ENCODE measurements at places on chromosomes 5 and 9.

DNA sequence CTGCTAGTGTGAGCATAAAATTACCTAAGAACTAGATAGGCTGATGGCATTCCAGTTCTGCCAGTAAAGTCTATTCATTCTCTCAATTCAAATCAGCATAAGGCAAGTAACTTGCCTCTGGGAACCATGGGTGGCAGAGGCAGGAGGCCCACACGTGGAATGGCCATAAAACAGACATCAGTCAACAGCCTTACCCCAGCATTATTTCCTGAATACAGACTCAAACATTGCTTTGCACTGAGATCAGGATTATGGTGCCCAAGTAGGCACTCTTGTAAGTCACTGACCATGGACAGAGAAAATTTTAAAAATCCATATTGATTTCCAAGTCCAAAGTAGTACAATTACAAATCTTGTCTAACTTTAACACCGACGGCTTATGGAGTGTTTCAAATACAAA, 157.7 kb downstream of the NR2F1-AS1 start:
- DNase-seq, result no peak

DNA sequence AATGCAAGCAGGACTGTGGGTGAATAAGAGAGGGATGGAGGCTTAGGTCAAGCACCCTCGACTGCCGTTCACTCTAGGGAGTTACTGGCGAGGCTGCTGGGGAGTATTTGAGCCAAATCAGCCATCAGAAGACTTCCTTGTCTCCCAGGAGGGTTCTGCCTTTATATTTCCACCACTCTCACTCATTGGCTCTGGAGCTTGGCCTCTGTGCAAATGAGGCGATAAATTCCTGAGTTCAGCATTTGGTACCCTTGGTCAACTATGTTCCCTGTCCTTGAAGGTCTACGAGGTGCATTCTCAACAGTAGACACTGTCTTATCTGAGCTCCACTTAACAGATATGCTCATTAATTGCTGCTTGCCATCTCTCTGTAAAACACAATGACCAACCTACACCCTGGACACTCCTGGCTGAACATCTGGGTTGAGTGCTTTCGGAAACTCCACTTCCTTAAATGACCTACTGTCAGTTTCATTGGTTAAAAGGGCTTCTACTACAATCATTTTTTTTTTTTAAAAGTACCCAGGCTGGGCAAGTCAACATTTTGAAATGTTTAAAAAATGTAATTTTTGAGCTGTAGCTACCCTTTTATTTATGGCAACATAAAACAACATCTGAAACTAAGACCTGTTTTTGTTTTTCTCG, 153.2 kb downstream of the NTRK2 start:
- no peak for DNase-seq

DNA sequence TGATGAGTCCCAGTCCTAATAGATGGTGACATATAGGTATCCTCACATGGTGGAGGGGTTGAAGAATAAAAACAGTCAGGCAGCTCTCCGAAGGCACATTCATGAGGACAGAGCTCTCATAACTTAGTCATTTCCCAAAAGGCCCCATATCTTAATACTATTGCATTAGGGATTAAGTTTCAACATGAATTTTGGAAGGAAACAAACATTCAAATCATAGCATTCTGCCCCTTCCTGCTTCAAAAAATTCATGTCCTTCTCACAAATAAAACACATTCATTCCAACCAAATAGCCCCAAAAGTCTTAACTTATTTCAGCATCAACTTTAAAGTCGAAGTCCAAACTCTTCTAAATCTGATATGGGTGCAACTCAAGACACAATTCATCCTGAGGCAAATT, 277.2 kb upstream of the NR4A3 start:
- DNase-seq, result no peak

DNA sequence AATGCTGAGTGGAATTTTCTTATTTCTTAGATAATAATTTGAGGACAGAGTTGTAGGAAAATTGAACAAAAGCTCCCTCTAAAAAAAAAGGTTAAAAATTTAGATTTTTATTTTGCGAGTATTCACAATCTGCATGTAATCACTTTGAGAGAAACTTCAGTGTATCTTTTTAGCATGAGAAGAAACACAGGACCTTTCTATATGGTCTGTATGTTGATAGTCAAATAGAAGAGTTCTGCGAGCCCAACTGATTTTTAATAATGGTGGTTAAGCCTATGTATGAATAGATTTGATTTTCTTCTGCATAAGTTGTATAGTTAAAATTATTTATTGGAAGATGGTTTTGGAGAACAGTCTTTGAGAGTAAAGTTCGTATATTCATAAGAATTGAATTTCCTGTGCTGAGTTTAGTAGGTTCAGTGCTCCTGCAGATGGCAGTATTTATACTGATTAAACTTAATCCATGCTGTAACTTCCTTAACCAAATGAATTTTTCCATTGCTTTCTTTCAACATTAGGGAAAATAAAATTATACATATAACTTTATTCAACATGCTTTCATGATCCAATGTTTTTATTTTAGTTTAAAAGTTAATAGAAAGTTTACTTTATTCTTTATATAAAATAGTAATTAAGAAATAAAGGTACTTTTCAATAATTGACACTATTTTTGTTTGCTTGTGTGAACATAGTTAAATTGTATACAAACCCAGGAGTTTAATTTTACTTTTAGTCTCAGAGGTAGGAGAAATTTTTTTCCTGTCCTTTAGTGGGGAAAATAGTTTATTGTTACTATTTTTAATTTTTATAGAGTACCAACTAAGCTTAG, 19.6 kb downstream of the TCERG1 start:
- DNase-seq, result no peak

- no peak for DNase-seq
Measured at GRCh38 chr5:61823065-61823464, 482.9 kb upstream of the KIF2A start.

- no peak for DNase-seq
Measured at GRCh38 chr5:125506124-125506523, 759.7 kb upstream of the ZNF608 start.

GRCh38 chr9:4837261-4838188, 44.8 kb downstream of the RCL1 start:
- DNase-seq, result no peak

DNA sequence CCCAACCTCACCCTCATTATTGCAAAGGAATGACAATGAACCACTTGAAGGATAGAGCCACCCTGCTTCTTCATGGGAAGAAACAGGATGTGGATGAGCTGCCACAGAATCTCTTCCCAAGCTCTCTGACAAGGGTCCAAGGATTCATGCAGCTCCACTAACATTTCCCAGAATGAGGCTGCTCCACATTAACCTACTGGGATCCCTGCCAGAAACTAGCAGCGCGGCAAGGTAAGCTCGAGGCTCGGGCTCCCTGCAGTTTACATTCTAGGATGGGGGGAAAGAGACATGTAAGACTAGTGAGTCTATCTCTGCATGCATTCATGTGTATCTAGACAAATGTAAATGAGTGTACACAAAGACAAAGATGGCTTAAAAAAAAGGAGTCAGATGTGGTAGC, 12.1 kb downstream of the DCAF12 start:
- DNase-seq, result no peak

GRCh38 chr5:106601620-106602019, 1069.1 kb downstream of the EFNA5 start:
- DNase-seq, result no peak

DNA sequence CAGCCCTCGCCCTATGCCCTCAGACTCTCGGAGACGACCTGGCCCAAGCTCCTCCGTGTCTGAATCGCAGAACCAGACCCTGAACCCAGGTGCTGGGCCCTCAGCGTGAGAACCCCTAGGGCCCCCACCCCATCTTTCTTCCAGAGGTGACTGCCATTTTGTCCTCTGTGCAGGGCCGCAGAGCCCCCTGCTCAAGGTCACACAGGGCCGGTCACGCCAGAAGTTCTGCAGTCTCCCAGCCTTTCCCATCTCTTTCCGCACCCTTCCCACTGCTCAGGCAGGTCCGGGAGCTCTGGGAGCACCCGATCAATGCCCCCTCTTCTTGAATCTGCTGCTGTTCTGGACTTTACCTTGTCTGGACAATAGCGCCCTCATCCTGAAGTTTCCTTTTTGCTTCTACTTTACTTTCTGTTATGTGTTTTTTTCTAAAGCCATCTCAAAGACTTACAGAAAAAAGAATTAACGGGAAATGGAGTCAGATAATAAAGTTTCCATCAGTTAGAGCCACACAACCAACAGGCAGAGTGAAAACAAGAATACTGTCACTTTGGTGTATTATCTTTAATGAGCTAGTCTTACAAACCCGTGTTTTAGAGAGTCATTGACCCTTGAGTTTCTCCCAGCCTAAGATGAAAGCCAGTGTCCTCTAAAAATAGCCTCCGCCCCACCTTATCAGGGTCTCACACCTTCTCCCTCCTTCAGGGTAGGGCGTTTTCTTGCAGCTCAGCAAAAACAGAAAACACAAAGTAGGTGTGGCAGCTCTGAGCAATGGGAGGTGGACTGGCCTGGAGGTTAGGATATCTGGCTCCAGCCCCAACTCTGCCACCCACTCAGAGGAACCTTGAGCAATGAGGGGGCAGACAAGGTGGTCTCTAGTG, 1.8 kb downstream of the TMOD1 start:
- no peak for DNase-seq

- no peak for DNase-seq
Measured at GRCh38 chr9:89701221-89701798, 96.5 kb downstream of the GADD45G start.

DNA sequence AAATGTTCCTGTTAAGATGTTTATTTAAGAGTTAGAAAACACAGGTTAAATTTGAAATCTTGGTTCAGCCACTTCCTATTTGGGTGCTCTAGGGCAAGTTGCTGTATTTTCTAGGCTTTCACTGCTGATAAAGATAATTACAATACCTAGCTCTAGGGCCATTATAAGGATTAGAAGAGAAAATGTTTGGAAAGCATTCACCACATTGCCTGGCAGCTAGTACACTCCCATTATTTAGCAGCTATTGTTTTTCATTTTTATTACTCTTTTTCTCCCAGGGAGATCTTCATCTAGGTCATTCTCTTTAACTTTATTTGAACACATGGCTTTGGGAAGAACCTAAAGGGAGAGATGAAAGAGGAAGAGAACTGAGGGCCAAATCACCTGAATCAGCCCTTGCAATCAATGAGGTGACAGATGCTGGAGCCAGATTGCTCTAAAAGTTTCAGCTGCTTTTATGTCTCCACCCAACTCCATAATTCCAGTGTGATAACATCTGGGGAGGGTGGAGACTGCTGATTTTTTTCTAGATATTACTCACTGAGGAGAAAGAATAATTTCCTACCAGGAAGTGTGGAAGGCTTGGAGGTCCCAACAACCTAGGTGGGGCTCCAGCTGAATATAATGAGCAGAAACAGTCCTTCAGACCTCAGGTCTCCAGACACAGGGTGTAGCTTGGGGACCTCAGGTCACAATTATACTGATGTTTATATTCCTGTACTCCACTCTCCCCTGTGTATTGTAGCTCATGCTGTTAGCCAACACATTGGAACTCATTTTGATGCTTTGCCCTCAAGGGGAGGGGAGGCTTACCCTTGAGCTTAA, 640.0 kb downstream of the RAB3C start:
- DNase-seq, result no peak

- DNase-seq, result no peak
Measured at GRCh38 chr9:37749129-37749528, 4.5 kb upstream of the TRMT10B start.

DNA sequence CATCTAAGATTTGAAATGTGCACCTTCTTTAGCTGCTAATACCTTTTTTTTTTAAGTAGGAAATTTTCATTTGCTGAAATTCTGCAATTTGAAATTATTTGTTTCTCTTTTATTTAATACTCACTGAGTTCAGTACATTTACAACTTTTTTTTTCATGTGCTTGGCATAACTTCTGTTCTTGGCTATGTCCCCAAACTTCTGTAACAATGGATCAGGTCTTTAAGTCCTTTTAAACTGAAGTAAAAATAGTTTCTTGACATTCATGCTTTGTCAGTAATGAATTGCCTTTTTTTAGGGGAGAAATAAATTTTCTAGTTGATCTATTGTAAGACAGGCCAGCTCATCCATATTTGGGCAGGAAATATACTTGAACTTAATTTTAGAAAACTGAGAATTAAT, 41.5 kb downstream of the EDIL3 start:
- no peak for DNase-seq

- DNase-seq, result no peak
Measured at GRCh38 chr5:134142806-134143205, 28.3 kb downstream of the TCF7 start.

DNA sequence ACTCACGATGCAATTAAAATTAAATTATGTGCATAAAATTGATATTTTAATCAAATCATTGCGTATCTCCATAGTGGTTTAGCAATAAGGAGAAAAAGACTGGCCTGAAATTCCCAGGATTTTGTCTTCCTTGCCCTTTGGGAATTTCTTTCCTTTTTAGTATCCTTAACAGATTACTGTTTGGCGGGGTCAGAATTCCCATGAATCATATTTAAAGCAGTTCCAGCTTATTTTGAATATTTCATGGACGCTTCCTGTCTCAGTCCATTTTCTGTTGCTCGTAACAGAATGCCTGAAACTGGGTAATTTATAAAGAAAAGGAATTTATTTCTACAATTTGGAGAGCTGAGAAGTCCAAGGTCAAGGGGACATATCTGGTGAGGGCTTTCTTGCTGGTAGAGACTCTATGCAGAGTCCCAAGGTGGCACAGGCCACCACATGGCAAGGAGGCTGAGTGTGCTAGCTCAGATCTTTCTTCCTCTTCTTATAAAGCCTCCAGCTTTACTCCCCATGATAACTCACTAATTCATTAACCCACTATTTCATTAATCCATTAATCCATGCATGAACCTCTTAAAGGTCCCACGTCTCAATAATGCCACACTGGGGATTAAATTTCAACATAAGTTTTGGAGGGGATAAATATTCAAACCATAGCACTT, 37.8 kb downstream of the CDH6 start:
- no peak for DNase-seq

- no peak for DNase-seq
Measured at GRCh38 chr9:79220251-79220650, 351.5 kb upstream of the TLE4 start.

- no peak for DNase-seq
Measured at GRCh38 chr9:36759141-36759540, 186.4 kb downstream of the MELK start.

- DNase-seq, result no peak
Measured at GRCh38 chr5:171242521-171242920, 66.5 kb upstream of the TLX3 start.

GRCh38 chr9:6708732-6709131, 49.0 kb upstream of the KDM4C start:
- DNase-seq, result no peak

DNA sequence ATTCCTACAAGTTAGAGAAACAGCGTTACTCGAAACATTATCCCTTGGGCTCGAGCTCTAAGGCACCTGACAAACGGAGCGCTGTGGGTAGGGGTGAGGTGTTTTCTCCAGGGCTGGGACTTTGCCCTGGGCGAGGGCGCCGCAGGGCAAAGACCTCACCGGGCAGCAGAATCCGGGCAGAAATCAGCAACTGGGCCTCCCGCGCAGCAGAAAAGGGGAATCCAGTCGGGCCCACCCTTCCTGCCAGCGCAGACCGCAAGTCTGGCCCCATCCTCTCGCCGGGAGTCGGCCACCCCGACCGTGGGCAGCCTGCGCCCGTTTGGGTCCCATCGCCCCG, 430 bp upstream of the MSH3 start:
- DNase-seq, result no peak
